ENCODE measurements at places on chromosomes 1 and 21. TPM values are rescaled to one million over a fixed set of nuclear protein-coding genes. Genes with fewer than 3 reads are reported as not detected.

FCRL2 gene
- total RNA-seq = not detected

GRCh38 chr1:212506666-212507065 is 73.9 kb downstream of the NENF start:
- no peak overlapping the region for H3K27ac ChIP-seq
- DNase-seq = no peak
- no peaks in the 10 kb centered on the region for H3K4me1 ChIP-seq
- H3K36me3 ChIP-seq = no peaks in the 10 kb centered on the region
- H3K4me3 ChIP-seq = no peak overlapping the region
- H3K27me3 ChIP-seq = no peaks in the 10 kb centered on the region

DNA sequence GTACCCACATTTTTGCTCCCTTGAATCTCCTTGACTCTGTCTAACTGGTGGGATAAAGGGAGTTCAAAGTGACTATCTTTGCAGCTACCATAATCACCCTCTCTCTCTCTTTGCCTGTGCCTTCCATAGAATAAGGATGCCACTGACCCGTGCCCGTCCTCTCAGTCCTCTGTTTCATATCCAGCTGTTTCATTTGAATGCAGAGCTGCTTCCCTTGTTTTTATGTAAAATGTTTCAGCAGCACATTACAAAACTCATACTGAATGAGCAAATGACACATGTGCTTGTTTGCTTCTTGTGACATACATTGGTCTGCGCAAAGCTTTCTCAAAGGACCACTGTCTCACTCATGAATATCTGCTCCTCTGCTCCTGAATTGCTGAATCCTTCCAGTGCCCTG is 38.4 kb downstream of the CDC42 start:
- no peaks in the 10 kb centered on the region for H3K36me3 ChIP-seq
- peaks cover 17% of the 10 kb centered on the region for H3K4me1 ChIP-seq
- H3K27ac ChIP-seq = no peak overlapping the region

DNA sequence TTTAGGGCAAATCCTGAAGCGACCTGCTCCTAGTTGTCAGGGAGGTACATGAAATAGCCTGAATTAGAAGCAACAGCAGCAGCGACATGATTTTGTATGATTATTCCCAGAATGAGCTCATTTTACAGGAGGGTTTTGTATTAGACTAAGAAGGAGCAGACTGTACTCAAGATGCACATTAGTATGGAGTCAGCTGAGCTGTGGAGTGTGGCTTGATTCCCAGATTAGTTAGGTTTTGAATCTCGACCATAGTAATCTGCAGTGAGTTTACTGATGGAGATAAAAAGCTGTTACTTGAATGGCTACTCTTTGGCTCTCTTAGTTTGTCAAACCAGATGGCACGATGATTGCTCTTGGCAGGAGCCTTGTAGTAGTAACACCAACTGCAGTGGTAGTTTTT is 143.1 kb downstream of the PHTF1 start:
- no peaks in the 10 kb centered on the region for H3K27me3 ChIP-seq
- no peak for DNase-seq
- H3K4me1 ChIP-seq = peaks cover 4% of the 10 kb centered on the region
- no peak overlapping the region for H3K27ac ChIP-seq
- H3K4me3 ChIP-seq = no peak overlapping the region
- peaks cover 6% of the 10 kb centered on the region for H3K36me3 ChIP-seq

DNA sequence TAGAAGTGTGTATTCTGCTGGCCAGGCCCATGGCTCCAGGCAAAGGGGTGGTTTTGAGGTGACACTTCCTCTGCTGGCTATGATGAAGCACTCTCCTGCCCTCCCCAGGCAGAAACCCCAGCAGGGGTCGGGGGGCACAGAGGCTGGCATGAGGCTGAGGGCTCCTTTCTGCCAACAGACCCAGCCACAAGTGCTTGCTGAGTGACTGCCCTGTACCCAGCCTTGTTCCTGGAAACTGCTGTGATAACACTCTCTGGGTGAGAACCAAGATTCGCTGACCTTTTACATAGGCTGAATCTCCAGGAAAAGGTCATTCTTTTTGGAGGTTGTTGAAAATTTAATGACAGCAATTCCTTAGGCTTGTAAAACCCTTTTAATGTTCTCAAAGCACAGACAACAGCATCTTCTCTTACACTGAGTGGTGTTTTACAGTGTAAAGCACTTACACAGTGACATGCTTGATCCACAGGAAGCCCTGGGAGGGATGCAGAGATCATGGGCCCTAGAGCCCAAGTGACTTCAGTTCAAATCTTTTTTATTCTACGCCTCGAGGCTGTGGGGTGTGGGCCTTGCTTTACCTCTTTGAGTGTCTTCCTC is 155.5 kb upstream of the FGGY start:
- H3K4me3 ChIP-seq = no peak overlapping the region
- no peaks in the 10 kb centered on the region for H3K4me1 ChIP-seq
- H3K27ac ChIP-seq = no peak overlapping the region
- no peaks in the 10 kb centered on the region for H3K36me3 ChIP-seq
- DNase-seq = no peak
- H3K27me3 ChIP-seq = no peaks in the 10 kb centered on the region

DNA sequence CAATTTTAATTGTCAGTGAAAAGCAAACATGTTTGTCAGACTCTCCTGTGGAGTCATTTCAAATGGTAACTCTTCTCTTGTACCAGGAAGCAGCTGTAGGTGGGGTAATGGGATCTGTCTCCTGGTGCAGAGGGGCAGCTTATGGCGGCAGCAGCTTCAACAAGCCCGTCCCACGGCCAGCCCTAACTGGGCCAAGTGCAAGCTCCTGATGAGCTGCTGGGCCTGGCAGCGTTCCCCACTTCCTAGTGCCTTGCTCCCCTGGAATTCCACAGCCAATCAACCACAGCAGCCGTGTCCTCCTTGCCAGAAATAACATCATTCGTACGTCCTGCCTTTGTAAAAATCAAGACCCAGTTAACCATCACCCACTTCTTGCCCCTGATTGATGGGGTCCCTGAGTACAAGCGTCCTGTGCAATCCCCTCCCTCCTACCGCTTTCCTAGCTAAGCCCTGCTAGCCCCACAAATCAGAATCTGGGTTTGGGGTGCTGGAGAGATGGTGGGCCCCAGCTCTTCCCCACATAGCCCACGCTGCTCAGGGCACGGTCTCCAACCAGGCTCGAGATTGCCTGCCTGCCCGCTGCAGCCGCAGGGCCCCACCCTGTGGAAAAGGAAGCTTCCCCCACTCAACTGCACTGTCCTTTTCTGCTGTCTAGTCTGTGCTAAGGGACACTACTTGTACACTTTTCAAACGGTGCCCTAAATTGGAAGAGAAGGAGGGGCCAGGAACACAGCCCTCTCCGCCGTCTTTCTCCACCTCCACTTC is 61.2 kb downstream of the TOR1AIP2 start:
- H3K27me3 ChIP-seq = no peaks in the 10 kb centered on the region
- no peak overlapping the region for H3K27ac ChIP-seq
- DNase-seq = no peak
- no peaks in the 10 kb centered on the region for H3K36me3 ChIP-seq

DNA sequence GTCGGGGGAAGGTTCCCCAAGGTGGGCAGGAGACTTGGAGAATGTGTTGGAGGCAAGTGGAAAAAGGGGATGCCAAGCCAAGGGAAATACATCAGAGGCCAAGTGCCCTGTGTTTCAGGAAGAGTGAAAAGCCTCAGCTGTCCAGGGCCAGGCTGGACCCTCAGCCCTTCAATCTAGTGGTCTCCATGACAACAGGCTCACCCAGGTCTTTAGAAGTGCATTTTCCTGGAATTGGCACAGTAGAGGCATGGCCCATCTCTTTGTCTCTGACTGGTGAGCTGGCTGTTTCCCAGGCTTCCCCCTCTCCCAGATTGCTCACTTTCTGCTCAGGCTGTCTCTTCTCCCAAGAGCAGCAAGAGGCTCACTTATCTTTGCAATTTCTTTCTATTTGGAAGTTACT is 10.4 kb upstream of the RHBG start:
- no peaks in the 10 kb centered on the region for H3K4me1 ChIP-seq
- no peak for DNase-seq
- no peak overlapping the region for H3K27ac ChIP-seq
- H3K27me3 ChIP-seq = no peaks in the 10 kb centered on the region

DNA sequence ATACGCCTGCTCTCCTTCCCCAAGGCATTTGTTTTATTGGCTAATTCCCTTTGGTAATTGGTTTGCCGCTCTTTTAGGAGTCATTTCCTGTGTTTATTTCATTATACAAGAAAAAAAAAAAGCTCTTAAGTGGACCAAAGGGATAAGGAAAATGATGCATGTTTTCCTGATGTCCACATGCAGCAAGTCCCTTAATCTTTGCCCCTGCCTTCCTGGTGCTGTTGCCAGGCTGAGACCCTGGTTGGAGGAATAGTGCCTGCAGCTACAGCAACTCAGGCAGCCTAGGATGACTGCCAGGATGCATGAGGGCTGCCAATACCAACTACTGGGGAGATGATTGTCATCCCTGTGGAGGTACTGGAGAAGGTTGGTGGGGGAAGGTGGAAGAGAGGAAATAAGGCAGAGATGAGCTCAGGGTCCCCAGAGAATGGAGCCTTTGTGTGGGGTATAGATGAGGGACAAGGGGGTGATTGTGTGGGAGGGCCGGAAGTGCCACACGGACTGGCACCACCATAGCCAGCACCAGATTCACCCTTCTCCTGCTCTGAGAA is 6.1 kb upstream of the GATAD2B start:
- no peak overlapping the region for H3K4me3 ChIP-seq
- no peaks in the 10 kb centered on the region for H3K27me3 ChIP-seq
- H3K36me3 ChIP-seq = no peaks in the 10 kb centered on the region
- H3K4me1 ChIP-seq = peaks cover under 1% of the 10 kb centered on the region
- H3K27ac ChIP-seq = no peak overlapping the region
- no peak for DNase-seq

- H3K27ac ChIP-seq = no peak overlapping the region
- H3K4me1 ChIP-seq = peaks cover 5% of the 10 kb centered on the region
- H3K27me3 ChIP-seq = no peaks in the 10 kb centered on the region
- DNase-seq = no peak
- H3K4me3 ChIP-seq = no peak overlapping the region
Measured at GRCh38 chr1:184027826-184028695, 9.5 kb downstream of the COLGALT2 start.

GRCh38 chr1:201504179-201504631 is 2.7 kb downstream of the CSRP1 start:
- no peak for DNase-seq
- H3K27me3 ChIP-seq = no peaks in the 10 kb centered on the region
- peak overlapping the region; percentile 72 for H3K27ac ChIP-seq
- peaks cover 44% of the 10 kb centered on the region for H3K4me1 ChIP-seq
- H3K4me3 ChIP-seq = no peak overlapping the region

GRCh38 chr1:14606632-14607031 is 8.1 kb downstream of the KAZN start:
- H3K4me3 ChIP-seq = no peak overlapping the region
- no peak for DNase-seq
- H3K27ac ChIP-seq = no peak overlapping the region
- no peaks in the 10 kb centered on the region for H3K36me3 ChIP-seq
- H3K4me1 ChIP-seq = no peaks in the 10 kb centered on the region

TRIM58 gene
- total RNA-seq = 0.06 TPM

OLIG2 gene
- total RNA-seq = not detected

TFF1 gene
- 0.93 TPM for total RNA-seq

- no peaks in the 10 kb centered on the region for H3K4me1 ChIP-seq
- no peaks in the 10 kb centered on the region for H3K27me3 ChIP-seq
- no peak for DNase-seq
- no peak overlapping the region for H3K4me3 ChIP-seq
Measured at GRCh38 chr1:33460947-33461629, 11.4 kb upstream of the ZSCAN20 start.

DNA sequence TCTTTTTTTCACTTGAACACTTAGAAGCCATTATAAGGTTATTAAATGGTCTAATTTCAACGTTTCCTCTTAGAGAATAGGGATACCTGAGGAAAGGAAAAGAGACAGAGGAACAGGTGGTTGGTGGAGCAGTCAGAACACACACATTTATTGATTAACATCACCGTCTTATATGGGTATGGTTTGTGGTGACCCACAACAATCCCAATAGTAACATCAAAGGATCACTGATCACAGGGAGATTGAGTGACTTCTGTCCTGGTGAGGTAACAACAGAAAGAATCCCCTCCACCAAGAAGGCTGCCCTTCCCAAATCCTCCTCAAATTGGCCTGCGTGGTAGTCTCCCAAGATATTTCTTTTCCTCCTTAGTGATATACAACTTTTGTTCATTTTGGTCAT is 474.0 kb downstream of the PLPP3 start:
- H3K4me1 ChIP-seq = no peaks in the 10 kb centered on the region
- H3K4me3 ChIP-seq = no peak overlapping the region
- H3K27me3 ChIP-seq = no peaks in the 10 kb centered on the region
- H3K36me3 ChIP-seq = no peaks in the 10 kb centered on the region

GRCh38 chr1:208757846-208758245 is 513.7 kb upstream of the PLXNA2 start:
- H3K27me3 ChIP-seq = no peaks in the 10 kb centered on the region
- no peak for DNase-seq
- H3K4me3 ChIP-seq = no peak overlapping the region
- no peak overlapping the region for H3K27ac ChIP-seq

CHD5 gene
- total RNA-seq = 0.12 TPM

ALG6 gene
- total RNA-seq = 4.9 TPM

GRCh38 chr21:38241029-38241740 is 15.6 kb upstream of the KCNJ15 start:
- no peak for DNase-seq
- no peaks in the 10 kb centered on the region for H3K27me3 ChIP-seq
- no peak overlapping the region for H3K4me3 ChIP-seq
- H3K36me3 ChIP-seq = no peaks in the 10 kb centered on the region
- no peaks in the 10 kb centered on the region for H3K4me1 ChIP-seq

PRKAA2 gene
- 4.1 TPM for total RNA-seq

TCEA3 gene
- 129 TPM for total RNA-seq

TRAF3IP3 gene
- total RNA-seq = 2.8 TPM

- H3K27me3 ChIP-seq = no peaks in the 10 kb centered on the region
- H3K27ac ChIP-seq = no peak overlapping the region
Measured at GRCh38 chr1:207970329-207971233, 59.7 kb upstream of the CD34 start.

DNA sequence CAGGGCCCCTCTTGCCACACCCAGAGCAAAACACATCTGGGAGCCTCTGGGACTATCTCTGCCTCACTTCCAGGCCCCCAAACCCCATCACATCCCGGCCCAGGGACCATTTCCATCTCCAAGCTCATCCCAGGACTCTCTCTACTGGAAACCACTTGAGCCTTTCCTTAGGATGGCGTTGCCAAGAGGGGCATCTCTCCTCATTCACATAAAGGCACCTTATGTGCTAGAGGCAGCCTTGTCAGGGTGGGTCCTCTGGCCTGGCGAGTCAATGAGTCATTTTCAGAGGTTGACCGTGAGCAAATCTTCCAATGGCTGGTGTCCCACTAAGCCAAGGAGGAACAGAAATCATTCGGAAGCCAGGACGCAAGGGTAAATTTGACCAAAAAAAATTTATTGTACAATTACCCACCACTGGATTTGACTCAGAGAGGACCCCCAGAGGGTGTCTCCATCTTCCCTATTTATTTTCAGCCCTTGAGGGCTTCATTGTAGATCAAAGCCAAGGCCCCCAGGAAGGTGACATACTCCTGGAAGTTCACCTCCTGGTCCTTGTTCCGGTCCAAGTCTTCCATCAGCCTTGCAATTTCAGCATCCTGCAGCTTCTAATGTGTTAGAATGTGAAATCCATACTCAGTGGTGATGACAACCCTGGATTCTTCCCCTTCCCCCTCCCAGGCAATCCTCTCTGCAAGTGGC is 1.4 kb downstream of the S100A6 start:
- H3K4me1 ChIP-seq = no peaks in the 10 kb centered on the region
- no peak overlapping the region for H3K27ac ChIP-seq
- H3K4me3 ChIP-seq = peak overlapping the region; percentile 61
- no peaks in the 10 kb centered on the region for H3K27me3 ChIP-seq
- H3K36me3 ChIP-seq = no peaks in the 10 kb centered on the region
- no peak for DNase-seq

- no peak overlapping the region for H3K27ac ChIP-seq
- no peak for DNase-seq
- H3K4me1 ChIP-seq = no peaks in the 10 kb centered on the region
Measured at GRCh38 chr1:227459326-227459841, 104.0 kb upstream of the ZNF678 start.

AGMAT gene
- 0.57 TPM for total RNA-seq
